ENCODE measurements at places on chromosomes 16 and 17. TPM values are rescaled to one million over a fixed set of nuclear protein-coding genes. Genes with fewer than 3 reads are reported as not detected.

The PRSS27 gene
- 5.0 TPM for total RNA-seq

The KRTAP2-2 gene
- not detected for total RNA-seq

The TRAPPC2L gene
- 102 TPM for total RNA-seq

- no peaks in the 10 kb centered on the region for H3K36me3 ChIP-seq
- no peaks in the 10 kb centered on the region for H3K27me3 ChIP-seq
- H3K27ac ChIP-seq = no peak overlapping the region
- peak; percentile 60 for DNase-seq
- H3K4me1 ChIP-seq = peaks cover 4% of the 10 kb centered on the region
- no peak overlapping the region for H3K4me3 ChIP-seq
Observed at GRCh38 chr16:85306071-85306792, 194.0 kb upstream of the CIBAR2 start.

DNA sequence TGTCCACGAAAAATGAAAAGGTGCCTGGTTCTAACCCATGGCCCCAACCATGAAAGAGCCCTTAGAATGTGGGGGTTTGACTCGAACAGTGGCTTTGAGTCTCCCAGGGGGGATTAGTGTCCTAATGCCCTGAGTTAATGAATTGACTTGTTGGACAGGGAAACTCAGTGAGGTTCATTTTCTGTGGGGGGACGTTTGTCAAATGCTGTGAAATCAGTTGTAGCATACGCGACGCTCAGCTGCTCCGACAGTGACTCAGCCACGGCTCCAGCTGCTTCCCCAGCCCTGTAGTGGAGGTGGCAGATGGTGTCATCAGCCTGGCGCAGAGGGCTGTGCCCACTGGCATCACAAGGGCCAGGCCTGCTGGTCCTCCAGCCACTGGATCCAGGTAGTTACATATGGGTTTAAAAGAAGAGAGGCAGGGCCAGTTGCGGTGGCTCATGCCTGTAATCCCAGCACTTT, 3.9 kb upstream of the TMEM235 start:
- H3K36me3 ChIP-seq = peaks cover 18% of the 10 kb centered on the region
- no peak overlapping the region for H3K4me3 ChIP-seq
- H3K27me3 ChIP-seq = peaks cover 6% of the 10 kb centered on the region
